ENCODE measurements at places on chromosomes 16 and 17.

GRCh38 chr17:78895322-78895721 is 7.7 kb downstream of the CEP295NL start:
- no peaks in the 10 kb centered on the region for H3K27me3 ChIP-seq
- no peak overlapping the region for H3K4me3 ChIP-seq
- DNase-seq: no peak
- H3K4me1 ChIP-seq: peaks cover 41% of the 10 kb centered on the region
- H3K27ac ChIP-seq: peak overlapping the region; percentile 70

GRCh38 chr16:75491876-75492275 is 3.4 kb downstream of the CHST6 start:
- no peak for DNase-seq
- no peak overlapping the region for H3K27ac ChIP-seq
- peaks cover 5% of the 10 kb centered on the region for H3K4me1 ChIP-seq

DNA sequence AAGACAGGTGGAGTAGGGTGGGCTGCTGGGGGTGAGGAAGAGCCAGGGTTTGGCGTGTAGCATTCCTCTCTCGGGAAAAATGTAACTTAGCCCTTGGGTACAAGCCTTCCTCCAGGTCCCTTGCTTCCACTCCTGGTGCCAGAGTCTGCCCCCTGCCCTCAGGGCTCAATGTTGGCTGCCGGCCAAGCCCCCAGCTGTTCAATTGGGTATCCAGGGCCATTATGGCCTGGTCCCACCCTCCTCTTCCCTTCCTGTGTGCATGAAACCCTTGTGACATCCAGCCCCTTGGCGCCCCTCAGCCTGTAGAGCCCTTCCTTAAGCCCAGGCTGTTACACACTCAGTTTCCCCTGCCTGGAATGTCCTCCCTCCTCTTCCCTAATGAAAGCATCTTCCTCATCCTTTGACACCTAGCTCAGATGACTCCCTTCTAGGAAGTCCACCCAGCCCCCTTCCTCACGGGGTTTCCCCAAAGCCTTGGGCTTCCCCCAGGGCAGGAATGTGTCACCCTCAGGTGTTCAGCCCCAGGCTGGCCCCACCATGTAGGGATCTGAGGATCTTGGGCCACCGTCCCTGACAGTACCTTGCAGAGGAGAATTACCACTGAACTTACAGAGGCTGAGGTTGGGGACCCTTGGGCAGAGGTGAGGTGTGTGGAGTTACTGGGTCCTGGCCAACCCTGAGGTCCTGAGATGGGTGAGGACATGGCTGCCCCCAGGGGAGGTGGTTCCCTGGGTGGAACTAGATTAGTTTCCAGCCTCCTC is 30.0 kb downstream of the B9D1 start:
- DNase-seq: no peak
- no peak overlapping the region for H3K27ac ChIP-seq
- no peak overlapping the region for H3K4me3 ChIP-seq
- no peaks in the 10 kb centered on the region for H3K4me1 ChIP-seq
- H3K27me3 ChIP-seq: peaks cover 42% of the 10 kb centered on the region
- no peaks in the 10 kb centered on the region for H3K36me3 ChIP-seq

DNA sequence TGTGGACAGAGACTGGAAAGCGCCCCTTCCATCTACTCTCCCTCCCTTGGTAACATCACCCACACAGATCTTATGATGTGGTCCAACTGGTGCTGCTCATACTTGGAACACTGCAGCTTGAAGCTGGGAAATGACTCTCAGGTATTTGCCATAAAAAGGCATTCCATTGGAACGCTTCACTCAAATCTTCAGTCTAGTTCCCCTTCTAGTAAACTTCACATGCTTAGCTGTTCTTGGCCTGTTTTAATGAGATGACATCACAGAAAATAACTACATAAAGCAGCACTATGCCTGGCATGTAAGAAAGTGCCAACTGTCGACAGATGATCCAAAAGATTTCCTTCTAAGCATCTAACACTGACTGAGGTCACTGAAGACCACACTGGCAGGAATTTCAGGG is 9.3 kb downstream of the ZNF263 start:
- H3K4me1 ChIP-seq: no peaks in the 10 kb centered on the region

GRCh38 chr17:30165147-30165546 is 48.5 kb downstream of the NSRP1 start:
- H3K4me1 ChIP-seq: no peaks in the 10 kb centered on the region
- H3K27ac ChIP-seq: no peak overlapping the region
- DNase-seq: no peak
- no peak overlapping the region for H3K4me3 ChIP-seq
- peaks cover 14% of the 10 kb centered on the region for H3K36me3 ChIP-seq

GRCh38 chr16:68999114-68999513 is 106.3 kb upstream of the HAS3 start:
- no peaks in the 10 kb centered on the region for H3K27me3 ChIP-seq
- no peak for DNase-seq
- H3K4me3 ChIP-seq: no peak overlapping the region

DNA sequence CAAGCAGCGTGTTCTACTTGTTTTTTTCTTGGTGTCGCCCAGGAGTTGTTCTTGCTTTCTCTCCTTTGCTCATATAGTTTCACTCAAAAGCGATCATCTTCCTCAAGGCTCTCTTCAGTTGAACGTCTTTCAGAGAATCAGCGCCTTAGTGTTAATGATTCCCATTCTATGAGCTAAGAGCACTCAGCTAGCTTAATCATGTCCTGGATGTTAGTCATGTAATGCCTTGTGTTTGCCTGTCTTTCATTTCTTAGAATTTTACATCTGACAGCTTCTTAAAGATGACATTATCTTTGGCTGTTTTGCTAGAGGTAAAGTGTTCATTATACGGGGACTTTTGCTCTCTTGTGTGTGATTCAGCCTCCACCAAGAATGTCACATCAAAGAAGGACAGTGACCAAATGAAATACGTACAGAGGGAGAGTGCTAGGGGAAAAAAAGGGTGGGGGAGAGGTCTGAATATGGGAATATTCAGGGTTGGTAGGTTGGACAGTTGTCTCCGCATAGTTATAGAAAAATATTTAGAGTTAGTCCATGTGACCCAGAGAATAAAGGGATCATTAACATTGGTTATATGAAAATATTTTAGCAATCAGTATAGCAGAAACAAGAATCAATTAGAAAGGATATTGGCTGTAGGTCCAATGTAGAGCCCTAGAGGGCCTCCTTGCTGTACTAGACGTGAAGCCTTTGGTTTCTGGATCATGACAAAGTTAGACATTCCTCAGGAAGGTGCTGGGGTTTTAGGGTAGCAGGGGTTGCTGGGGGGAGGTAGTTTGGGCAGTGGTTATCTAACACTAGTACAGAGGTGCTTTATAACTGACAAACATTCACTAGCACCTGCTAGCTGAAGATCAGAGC is 31.9 kb upstream of the ANKFN1 start:
- H3K4me3 ChIP-seq: no peak overlapping the region
- H3K27ac ChIP-seq: no peak overlapping the region
- no peaks in the 10 kb centered on the region for H3K4me1 ChIP-seq
- no peak for DNase-seq
- no peaks in the 10 kb centered on the region for H3K27me3 ChIP-seq
- H3K36me3 ChIP-seq: no peaks in the 10 kb centered on the region

GRCh38 chr17:9788601-9789000 is 2.8 kb downstream of the DHRS7C start:
- no peaks in the 10 kb centered on the region for H3K27me3 ChIP-seq
- H3K36me3 ChIP-seq: no peaks in the 10 kb centered on the region
- H3K4me1 ChIP-seq: no peaks in the 10 kb centered on the region
- no peak overlapping the region for H3K4me3 ChIP-seq
- no peak overlapping the region for H3K27ac ChIP-seq

- H3K27me3 ChIP-seq: no peaks in the 10 kb centered on the region
- H3K4me1 ChIP-seq: no peaks in the 10 kb centered on the region
- DNase-seq: no peak
- no peaks in the 10 kb centered on the region for H3K36me3 ChIP-seq
Measured at GRCh38 chr16:55263271-55264250, 60.4 kb upstream of the IRX6 start.
